ENCODE measurements at places on chromosomes 7 and 10. TPM values are rescaled to one million over a fixed set of nuclear protein-coding genes. Genes with fewer than 3 reads are reported as not detected.

GRCh38 chr7:79272066-79272669 is 181.3 kb downstream of the MAGI2 start:
- H3K36me3 ChIP-seq, result no peaks in the 10 kb centered on the region
- no peaks in the 10 kb centered on the region for H3K4me1 ChIP-seq
- no peak for DNase-seq
- H3K4me3 ChIP-seq, result no peak overlapping the region

- no peak overlapping the region for H3K27ac ChIP-seq
- H3K4me1 ChIP-seq, result no peaks in the 10 kb centered on the region
- no peak for DNase-seq
- no peak overlapping the region for H3K4me3 ChIP-seq
Observed at GRCh38 chr7:133650069-133650468, 397.2 kb downstream of the EXOC4 start.

GRCh38 chr7:35725280-35725680 is 30.3 kb upstream of the HERPUD2 start:
- no peaks in the 10 kb centered on the region for H3K27me3 ChIP-seq
- H3K36me3 ChIP-seq, result no peaks in the 10 kb centered on the region
- peak; percentile 18 for DNase-seq

GRCh38 chr10:18236756-18237155 is 96.5 kb downstream of the CACNB2 start:
- no peak overlapping the region for H3K27ac ChIP-seq
- no peak for DNase-seq
- H3K27me3 ChIP-seq, result no peaks in the 10 kb centered on the region
- H3K4me1 ChIP-seq, result no peaks in the 10 kb centered on the region

DNA sequence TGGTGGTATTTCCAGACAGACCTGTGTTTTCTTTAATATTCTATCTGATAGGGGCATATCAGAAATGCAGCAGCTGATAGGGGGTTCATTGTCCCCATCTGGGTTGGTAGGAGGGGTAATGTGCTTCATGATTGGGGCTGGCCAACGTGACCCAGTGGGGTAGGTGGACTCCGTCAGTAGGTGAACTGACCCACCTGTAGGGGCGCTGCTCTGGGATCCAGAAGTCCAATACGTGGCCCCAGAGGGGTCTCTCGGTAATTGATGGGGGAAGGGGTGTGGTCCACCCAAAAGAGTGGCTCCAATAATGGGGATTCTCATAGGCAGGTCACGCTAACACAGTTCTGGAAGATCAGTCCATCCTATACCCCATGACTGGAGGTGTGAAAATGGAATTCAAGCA is 112.0 kb downstream of the PRLHR start:
- no peak overlapping the region for H3K27ac ChIP-seq
- no peaks in the 10 kb centered on the region for H3K36me3 ChIP-seq
- no peak for DNase-seq

DNA sequence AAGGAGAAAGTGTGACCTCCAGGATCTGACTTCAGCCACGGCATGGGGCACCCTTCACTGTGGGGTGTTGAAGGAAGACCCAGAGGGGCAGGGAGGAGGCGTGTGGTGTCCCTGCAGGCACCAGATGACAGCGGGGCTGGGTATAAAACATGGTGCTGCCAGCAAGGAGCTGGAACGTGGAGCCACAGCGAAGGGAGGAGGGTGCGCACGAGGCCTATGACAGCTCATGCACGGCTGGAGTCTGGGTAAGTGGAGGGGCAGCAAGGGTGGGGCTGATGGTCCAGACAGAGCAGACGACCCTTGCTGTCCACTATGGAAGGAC is 27.8 kb upstream of the FOXL3 start:
- no peaks in the 10 kb centered on the region for H3K4me1 ChIP-seq
- H3K27ac ChIP-seq, result no peak overlapping the region
- H3K27me3 ChIP-seq, result no peaks in the 10 kb centered on the region
- peaks cover 31% of the 10 kb centered on the region for H3K36me3 ChIP-seq

- H3K4me1 ChIP-seq, result no peaks in the 10 kb centered on the region
- DNase-seq, result no peak
- no peaks in the 10 kb centered on the region for H3K27me3 ChIP-seq
- no peak overlapping the region for H3K27ac ChIP-seq
- H3K4me3 ChIP-seq, result no peak overlapping the region
Observed at GRCh38 chr10:80966326-80966986, 428.8 kb downstream of the SH2D4B start.

- no peaks in the 10 kb centered on the region for H3K4me1 ChIP-seq
- DNase-seq, result peak; percentile 20
- H3K27me3 ChIP-seq, result peaks cover 5% of the 10 kb centered on the region
- H3K36me3 ChIP-seq, result no peaks in the 10 kb centered on the region
- no peak overlapping the region for H3K27ac ChIP-seq
Observed at GRCh38 chr7:101058355-101058754, 26.9 kb upstream of the TRIM56 start.

GRCh38 chr7:135151533-135151932 is 3.7 kb downstream of the TMEM140 start:
- peaks cover 62% of the 10 kb centered on the region for H3K4me1 ChIP-seq
- peak overlapping the region; percentile 74 for H3K4me3 ChIP-seq
- peak overlapping the region; percentile 98 for H3K27ac ChIP-seq
- H3K36me3 ChIP-seq, result peaks cover 16% of the 10 kb centered on the region
- DNase-seq, result no peak

DNA sequence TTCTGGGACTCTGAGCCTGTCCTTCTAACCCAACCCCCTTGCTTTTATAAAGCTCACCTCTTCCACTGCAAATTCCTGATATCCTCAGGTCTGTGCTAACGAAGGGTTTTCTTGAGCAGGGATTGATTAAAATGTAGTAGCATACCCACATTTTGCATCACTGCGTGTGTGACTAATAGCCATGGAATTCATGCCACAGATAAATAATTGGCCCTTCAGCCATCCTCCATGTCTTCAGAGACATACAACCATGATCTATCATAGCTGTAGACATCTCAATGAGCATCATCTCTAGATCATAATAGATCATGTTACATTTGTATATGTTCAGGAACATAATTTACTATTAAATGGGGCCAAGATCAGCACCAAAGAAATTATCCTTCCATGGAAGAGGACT is 990.3 kb downstream of the KCNMA1 start:
- H3K27ac ChIP-seq, result no peak overlapping the region
- no peak overlapping the region for H3K4me3 ChIP-seq
- DNase-seq, result no peak
- H3K4me1 ChIP-seq, result no peaks in the 10 kb centered on the region
- no peaks in the 10 kb centered on the region for H3K36me3 ChIP-seq
- no peaks in the 10 kb centered on the region for H3K27me3 ChIP-seq

DNA sequence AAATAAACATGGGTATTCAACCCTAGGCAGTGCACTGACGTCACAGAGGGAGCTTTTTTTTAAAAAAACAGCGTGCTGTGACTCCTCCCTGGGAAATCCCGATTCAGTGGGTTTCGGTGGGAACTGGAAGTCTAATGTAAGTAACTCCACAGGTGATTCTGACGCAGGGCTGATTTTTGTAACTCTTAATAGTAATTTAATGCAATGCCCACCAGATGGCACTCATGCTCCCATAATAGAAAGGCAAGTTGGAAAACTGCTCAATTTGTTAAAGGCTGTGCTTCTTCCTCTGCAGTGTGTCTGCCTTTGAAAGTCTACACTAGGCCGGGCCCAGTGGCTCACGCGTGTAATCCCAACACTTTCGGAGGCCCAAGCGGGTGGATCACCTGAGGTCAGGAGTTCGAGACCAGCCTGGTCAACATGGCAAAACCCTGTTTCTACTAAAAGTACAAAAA is 10.9 kb upstream of the RSU1 start:
- H3K4me1 ChIP-seq, result no peaks in the 10 kb centered on the region
- no peak overlapping the region for H3K4me3 ChIP-seq
- no peaks in the 10 kb centered on the region for H3K36me3 ChIP-seq
- H3K27ac ChIP-seq, result no peak overlapping the region
- no peaks in the 10 kb centered on the region for H3K27me3 ChIP-seq

DNA sequence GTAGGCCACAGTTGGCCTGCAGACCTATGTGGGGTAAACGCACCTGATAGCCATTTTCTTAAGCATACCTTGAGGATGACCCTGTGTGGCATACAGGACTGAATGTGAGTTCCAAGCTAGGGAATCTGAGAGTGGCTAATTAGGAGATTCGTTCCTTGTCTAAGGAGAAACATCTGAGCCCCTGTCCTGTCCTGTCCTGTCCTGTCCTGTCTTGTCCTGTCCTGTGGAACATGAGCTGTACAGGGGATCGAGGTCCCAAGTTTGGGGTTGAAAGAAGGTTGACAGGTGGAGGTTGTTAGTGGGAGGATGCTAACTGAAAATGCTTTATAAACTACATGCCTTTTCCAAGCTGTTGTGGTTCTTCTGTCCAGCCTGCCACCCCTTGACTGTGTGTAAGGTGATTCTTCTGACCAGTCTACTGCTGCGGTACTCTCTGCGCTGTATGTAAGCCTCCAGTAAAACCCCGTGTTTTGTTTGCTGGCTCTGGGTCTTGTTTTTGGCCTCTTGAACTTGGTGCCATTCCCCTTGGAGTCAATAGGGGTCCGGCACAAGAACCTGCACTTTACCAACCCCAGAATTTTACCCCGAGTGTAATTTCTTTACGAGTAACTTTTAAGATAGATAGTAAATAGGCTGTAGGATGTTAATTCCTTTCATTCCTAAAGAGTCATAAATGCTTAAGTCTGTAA is 26.4 kb downstream of the ZNRF2 start:
- no peak overlapping the region for H3K4me3 ChIP-seq
- no peak for DNase-seq
- no peaks in the 10 kb centered on the region for H3K27me3 ChIP-seq

DNA sequence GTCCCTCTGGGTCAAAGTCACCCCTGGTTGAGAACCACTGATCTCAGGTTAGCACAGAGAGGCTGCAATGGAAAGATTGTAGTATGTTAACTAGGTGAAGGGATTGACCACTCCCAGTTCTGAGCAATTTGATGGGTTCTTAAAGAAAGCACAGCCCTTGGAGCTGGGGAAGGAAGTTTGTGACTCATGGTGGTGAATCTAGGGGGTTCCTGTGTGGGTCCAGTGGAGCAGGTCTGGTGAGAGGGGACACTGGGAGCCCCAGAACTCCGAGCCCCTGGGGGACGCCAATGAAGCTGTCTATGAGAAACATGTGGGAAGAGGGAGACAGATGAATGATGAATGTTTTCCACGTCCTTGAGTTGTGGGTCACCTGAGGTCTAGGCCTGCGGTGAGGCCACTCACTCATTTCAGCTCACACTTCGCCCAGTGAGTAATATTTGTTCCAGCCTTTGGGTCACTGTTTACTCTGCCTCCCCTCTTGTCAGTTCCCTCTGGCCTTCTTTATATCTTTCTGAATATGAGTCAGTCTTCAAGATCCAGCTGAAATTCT is 341.9 kb downstream of the LRMDA start:
- H3K27me3 ChIP-seq, result no peaks in the 10 kb centered on the region
- H3K36me3 ChIP-seq, result no peaks in the 10 kb centered on the region
- no peak overlapping the region for H3K27ac ChIP-seq
- H3K4me1 ChIP-seq, result peaks cover 7% of the 10 kb centered on the region
- H3K4me3 ChIP-seq, result no peak overlapping the region

ACBD7 gene
- total RNA-seq, result not detected

ADCYAP1R1 gene
- 0.31 TPM for total RNA-seq

WNT8B gene
- not detected for total RNA-seq

ARHGAP22 gene
- 0.69 TPM for total RNA-seq

WDFY4 gene
- total RNA-seq, result 0.29 TPM

RINT1 gene
- total RNA-seq, result 21.9 TPM

TEX47 gene
- not detected for total RNA-seq

TBX20 gene
- not detected for total RNA-seq

All from gastrocnemius medialis (tissue), 4 donors.